ENCODE measurements at places on chromosomes 3 and 15. TPM values are rescaled to one million over a fixed set of nuclear protein-coding genes. Genes with fewer than 3 reads are reported as not detected.

DNA sequence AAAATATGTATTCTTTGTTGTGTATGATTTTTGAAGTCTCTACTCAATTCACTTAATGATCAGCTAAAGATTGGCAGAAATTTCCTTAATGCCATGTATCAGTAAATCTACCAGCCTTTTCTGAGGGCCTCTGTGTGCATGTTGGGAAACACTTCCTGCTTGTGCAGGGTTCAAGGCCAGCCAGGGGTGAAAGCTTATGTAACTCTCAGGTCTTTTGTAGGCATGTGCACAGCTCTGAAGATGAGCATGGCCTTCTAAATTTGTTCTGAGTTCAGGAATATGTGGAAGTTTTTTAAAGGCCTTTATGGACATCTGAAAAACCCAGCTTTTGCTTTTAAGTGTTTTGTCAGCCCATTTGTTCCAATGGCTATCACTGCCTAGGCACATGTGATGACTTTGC lies 82.7 kb downstream of the ROBO1 start:
- DNase-seq, result no peak

- peak; percentile 89 for DNase-seq
Observed at GRCh38 chr3:129424185-129424841, 4.1 kb downstream of the EFCAB12 start.

The RTP1 gene
- total RNA-seq, result not detected

The PPP1R2 gene
- 91.9 TPM for total RNA-seq

- DNase-seq, result no peak
Observed at GRCh38 chr3:73550032-73550431, 74.7 kb downstream of the PDZRN3 start.

The SAMD7 gene
- total RNA-seq, result 0.96 TPM

The ITPKA gene
- total RNA-seq, result not detected

GRCh38 chr3:59777667-59778077 lies 727.8 kb upstream of the CFAP20DC start:
- DNase-seq, result no peak

DNA sequence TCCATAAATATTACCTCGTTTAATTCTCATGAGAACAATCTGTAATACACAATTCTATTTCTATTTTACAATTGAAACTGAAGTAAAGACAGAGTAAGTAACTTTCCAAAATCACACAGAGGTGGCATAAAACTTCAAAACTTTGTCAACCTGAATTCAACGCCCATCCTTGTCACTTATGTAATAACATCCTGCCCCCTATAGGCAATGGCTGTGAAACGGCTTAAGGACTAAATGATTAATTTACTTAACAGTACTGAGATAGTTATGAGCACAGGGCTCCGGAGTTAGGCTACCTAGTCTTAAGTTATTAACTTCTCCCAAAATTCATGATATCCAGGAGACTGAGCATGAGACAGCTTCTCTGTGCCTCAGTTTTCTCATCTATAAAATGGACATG lies 293.1 kb upstream of the CHRM5 start:
- DNase-seq, result peak; percentile 65

The RFC4 gene
- 118 TPM for total RNA-seq

GRCh38 chr3:73504852-73505251 lies 119.9 kb downstream of the PDZRN3 start:
- DNase-seq, result no peak

The GPR27 gene
- not detected for total RNA-seq

GRCh38 chr15:55937040-55937439 lies 56.4 kb downstream of the NEDD4 start:
- DNase-seq, result no peak

GRCh38 chr15:47553947-47554346 lies 163.4 kb upstream of the SEMA6D start:
- no peak for DNase-seq

DNA sequence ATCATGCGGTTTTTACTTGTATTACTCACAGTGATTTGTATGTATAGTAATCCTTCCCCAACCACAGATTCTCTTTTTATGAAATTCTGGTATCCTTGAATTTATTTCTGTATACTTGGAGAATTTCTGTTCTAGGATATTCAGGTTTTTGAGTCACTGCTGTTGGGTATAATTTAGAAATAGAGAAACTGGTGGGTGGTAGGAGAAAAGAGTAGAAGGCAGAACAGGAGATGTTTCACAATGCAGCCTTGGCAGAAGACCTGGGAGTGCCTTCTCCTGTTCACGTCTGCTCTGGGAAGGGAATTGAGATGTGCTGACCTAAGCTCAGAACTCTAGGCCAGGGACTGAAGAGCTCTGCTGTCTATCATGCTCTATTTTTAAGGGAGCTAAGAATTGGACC lies 193.6 kb downstream of the EPHB1 start:
- no peak for DNase-seq

The FAM107A gene
- not detected for total RNA-seq

DNA sequence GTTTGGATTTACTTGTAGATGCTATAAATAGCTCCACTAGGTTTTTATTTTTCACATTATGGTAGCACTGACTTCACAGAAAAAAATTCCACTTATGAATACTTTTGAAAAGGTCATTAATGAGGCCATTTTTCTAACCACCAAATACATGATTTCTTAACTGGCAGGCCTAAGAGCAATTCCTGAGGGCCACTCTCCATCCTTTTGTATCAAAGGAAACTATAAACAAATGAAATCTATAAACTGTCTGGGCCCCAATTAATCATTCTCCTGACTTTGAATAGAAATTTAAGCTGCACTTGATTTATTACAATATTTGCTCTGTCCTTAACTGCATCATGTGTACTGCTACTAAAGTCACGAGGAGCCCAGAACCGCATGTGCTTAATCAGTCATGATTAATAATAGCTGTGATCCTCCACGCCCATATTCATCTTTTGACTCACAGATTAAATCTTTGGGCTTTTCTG lies 25.1 kb upstream of the MTMR10 start:
- DNase-seq, result no peak

The GPR156 gene
- total RNA-seq, result 0.13 TPM

The ERICH6 gene
- not detected for total RNA-seq

GRCh38 chr15:98503970-98504369 lies 144.4 kb upstream of the IGF1R start:
- DNase-seq, result no peak

- no peak for DNase-seq
Observed at GRCh38 chr3:178847190-178847589, 224.4 kb downstream of the ZMAT3 start.

DNA sequence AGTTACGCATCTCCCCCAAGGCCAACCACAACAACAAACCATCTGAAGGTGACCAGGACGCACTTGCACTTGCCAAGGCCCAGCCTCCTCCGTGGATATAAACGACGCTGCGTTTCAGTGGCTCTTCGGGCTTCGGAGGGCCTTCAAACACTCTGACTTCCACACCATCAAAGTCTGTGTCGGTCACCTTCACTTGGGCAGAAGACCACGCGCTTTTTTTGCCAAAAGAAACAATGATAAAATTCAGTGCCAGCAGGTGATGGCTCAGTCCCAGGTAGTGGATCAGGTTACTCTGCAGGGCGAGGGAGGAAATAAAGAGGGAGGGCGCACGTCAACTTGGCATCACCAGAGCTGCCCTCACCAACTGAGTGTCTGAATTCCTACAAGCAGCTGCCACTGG lies 63.0 kb downstream of the NCEH1 start:
- no peak for DNase-seq

DNA sequence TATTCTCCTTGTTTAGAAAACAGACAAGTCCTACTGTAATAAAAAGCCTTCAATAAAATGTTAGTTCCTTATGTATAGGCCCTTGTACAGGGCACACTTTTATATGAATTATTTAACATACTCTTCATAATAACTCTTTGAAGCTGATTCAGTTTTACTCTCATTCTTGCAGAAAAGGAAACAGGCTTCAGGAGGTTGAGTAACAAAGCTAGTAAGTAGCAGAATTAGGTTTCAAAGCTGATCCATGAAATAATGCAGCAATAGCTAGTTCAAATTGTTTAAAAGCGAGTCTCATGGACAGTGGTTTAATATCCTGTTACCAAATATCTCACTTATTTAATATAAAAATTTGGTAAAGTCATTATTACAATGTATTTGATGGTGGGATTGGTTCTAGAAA lies 25.0 kb downstream of the TCF12 start:
- no peak for DNase-seq

DNA sequence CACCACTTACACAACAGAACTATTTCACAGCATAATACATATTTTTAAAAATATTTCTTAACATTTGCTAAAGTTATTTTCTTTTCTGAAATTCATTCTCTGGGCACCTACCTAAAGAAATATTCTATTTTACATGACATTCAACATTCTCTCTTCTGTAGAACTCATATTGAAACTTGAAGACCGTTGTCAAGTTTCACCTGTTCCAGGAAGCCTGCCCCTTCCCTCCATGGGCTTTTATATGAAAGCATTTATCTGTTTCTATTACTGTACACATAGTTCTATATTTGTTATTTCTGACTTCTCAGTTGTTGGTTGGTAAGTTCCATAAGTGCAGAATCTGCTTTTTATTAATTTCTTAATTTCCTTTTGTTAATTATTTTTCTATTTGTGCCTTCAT lies 204.3 kb upstream of the ALCAM start:
- no peak for DNase-seq

DNA sequence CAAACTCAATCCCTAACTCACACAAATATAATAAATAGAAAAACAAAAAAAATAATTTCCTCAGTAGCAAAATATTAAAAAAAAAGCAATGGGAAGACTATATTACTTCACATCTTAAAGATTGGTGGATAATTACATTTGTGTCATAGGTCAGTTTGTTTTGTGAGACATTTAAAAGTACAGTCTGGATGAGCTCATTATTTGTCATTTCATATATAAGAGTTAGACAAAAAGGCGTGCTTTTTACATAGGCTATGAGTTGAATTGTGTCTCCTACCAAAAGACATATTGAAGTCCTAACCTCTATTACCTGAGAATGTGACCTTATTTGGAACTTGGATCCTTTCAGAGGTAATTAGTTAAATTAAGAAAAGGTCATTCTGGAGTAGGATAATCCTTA lies 710.1 kb upstream of the CBLB start:
- DNase-seq, result no peak

The ANKRD34C gene
- not detected for total RNA-seq

DNA sequence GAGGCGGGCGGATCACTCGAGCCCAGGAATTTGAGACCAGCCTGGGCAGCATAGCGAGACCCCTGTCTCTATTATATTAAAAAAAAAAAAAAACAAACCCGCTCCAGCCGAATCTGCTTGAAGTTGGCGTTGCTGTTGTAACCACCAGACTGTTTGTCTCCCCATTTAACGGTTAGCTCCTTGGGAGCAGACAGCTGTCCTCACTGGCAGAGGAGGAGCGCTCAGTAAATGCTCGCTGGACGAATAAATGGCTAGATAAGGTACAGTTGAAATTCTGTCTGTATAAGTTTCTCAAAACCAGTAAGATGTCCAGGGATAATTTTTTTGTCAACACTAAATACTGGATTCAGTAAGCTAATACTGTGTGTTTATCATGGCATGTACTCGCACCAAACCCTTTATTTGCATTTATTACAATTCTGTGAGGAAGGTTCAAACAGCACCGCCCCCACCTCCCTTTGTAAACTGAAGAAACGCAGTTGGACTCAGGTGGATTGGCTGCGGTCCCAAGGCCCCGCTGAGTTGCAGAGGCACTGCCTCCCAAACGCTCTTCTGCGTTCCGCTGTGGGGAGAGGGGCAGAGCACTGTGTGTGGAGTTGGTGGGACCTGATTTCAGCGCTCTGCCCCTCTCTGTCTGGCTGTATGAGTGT lies 1.1 kb downstream of the RCCD1 start:
- peak; percentile 52 for DNase-seq

The ABTB1 gene
- 14.0 TPM for total RNA-seq

The IL12A gene
- total RNA-seq, result not detected

DNA sequence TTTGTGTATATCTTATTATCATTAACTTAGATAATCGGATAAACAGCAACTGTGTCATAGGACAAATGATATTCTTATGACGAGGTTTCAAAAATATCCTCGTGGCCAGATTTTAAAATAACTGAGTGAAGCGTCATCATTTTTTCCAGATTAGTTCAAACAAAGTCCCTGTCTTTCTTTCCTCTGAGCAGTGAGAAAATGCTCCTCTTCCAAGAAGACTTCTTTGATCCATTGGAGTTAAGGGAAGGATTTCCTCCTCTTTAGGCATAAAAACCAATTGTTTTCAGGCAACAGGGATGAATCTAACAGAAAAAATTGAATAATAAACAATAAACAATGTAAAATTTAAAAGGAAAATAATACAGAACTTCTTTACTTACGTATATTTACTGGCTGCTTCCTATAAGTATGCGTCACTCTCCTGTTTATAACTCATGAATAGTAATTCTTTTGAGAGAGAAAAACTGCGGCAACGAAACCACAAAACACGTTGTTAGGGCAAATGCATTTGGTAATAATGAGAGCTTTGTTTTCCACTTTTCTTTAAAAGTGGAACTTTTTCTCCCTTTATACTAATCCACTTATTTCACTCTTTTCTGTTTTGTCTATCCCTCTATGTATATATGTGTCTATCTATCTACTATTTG lies 419.4 kb upstream of the ONECUT1 start:
- DNase-seq, result no peak

The CFAP91 gene
- not detected for total RNA-seq

The PLCB2 gene
- total RNA-seq, result 9.2 TPM

- no peak for DNase-seq
Observed at GRCh38 chr15:60370105-60370868, 27.5 kb downstream of the ANXA2 start.

- no peak for DNase-seq
Observed at GRCh38 chr3:154783061-154783460, 297.1 kb upstream of the MME start.

DNA sequence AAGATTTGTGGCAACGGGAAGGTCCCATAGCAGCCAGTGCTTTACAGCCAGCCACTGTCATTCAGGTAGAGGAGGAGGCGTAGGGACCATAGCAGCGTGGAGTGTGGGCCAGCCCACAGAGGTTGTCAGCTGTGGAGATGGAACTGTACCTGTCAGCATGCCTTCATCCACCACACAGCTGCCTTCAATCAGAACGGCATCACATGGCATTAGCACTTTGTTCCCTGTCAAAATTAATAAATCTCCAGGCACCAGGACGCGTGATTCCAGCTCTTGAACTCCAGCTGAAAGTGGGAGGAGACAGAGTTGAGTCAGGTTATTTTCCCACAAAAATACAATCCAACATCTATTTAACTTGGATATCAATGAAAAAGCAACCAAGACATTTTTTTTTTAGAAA lies 84.0 kb downstream of the ATP13A4 start:
- no peak for DNase-seq

- peak; percentile 63 for DNase-seq
Observed at GRCh38 chr3:172100482-172100881, 61.1 kb downstream of the FNDC3B start.

- no peak for DNase-seq
Observed at GRCh38 chr15:77455696-77456321, 35.1 kb downstream of the HMG20A start.

The ERC2 gene
- total RNA-seq, result not detected

The SH3GL3 gene
- total RNA-seq, result not detected

DNA sequence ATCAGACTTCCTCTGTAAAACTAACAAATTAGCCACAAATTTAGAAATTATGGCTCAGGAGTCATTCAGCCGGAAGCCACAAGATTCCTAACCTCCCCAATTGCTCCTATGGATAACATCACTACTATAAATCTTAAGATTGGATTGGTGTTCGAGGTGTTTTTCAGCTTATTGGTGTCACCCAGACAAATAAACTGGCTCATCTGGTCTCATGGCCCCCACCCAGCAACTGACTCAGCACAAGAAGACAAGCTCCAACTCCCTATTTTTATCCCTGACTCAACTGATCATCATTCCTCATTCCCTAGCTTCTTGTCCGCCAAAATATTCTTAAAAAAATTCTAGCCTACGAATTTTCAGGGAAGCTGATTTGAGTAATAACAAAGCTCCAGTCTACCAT lies 135.1 kb upstream of the STRIT1 start:
- DNase-seq, result no peak

- peak; percentile 65 for DNase-seq
Observed at GRCh38 chr15:76147906-76148570, 88.3 kb downstream of the TMEM266 start.

The LRTM1 gene
- total RNA-seq, result not detected

All from OCI-LY7 (cell line).